Diencephalon (tissue), 1 donor: ENCODE measurements at places on chromosomes 7 and 10. TPM values are rescaled to one million over a fixed set of nuclear protein-coding genes. Genes with fewer than 3 reads are reported as not detected.

The SDK1 gene
- 18.9 TPM for total RNA-seq

The ARHGAP19 gene
- total RNA-seq: 13.1 TPM

The ANXA8L1 gene
- not detected for total RNA-seq

The PTF1A gene
- not detected for total RNA-seq

The EIF5AL1 gene
- total RNA-seq: 0.23 TPM

The WNT8B gene
- total RNA-seq: 0.69 TPM

The CYP2E1 gene
- total RNA-seq: 18.0 TPM

The DRGX gene
- 0.23 TPM for total RNA-seq

The TWIST1 gene
- 1.6 TPM for total RNA-seq
